ENCODE measurements at places on chromosomes 3 and 15.

DNA sequence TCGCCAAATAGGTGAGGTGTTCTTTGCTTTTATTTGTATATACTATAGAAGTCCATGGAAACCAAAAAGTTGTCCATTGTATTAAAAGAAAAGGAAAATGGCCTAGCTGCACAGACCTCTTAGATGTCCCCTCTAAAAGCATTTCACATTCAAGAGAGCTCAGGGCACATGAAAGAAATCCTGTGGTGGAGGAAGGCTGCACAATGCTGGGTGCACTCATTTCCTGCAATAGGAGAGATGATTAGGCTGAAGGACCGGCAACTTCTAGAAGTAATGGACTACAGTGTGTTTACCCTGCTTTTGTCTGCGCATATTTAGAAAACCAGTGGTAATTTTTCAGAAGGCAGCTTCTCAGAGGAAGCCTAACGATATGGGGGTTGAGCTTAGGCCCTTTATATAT is 25.4 kb downstream of the PPM1L start:
- DNase-seq, result no peak

GRCh38 chr3:25424614-25425013 is 3.4 kb upstream of the RARB start:
- DNase-seq, result no peak

GRCh38 chr15:48880070-48880634 is 2.2 kb downstream of the EID1 start:
- no peak for DNase-seq

DNA sequence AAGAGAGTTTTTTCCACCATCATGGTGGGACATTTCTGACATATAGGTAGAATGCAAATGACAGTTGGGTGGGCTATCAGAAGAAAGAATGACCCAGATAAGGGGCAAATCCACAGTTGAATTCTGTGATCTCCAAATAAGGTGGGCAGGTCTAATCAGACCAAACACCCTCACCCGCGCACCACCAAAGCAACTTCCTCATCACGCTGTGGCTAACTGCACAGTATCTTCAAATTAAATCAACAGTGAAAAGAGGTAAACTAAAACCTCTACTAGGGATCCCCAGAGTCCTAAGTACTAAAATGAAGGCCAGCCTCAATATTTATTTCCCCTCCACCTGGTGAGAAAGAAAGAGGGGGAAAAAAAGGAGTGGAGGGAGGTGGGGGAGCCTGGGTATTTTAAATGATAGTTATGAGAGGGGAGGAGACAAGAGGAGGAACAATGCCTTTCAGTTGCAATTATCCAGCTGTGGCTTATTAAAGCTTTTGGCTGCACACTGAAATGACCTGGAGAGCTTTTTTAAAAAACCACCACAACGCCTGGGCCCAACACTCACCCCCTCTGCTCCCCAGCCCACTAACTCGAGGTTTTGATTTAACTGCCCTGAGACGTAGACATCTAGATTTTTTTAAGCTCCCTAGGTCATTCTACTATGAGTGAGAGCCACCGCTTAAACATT is 61.0 kb downstream of the LRIG1 start:
- no peak for DNase-seq

- no peak for DNase-seq
These were observed 85.2 kb upstream of the PPIB start for GRCh38 chr15:64247906-64248541.

- no peak for DNase-seq
These were observed 262.1 kb downstream of the IGSF11 start for GRCh38 chr3:118772547-118773011.

DNA sequence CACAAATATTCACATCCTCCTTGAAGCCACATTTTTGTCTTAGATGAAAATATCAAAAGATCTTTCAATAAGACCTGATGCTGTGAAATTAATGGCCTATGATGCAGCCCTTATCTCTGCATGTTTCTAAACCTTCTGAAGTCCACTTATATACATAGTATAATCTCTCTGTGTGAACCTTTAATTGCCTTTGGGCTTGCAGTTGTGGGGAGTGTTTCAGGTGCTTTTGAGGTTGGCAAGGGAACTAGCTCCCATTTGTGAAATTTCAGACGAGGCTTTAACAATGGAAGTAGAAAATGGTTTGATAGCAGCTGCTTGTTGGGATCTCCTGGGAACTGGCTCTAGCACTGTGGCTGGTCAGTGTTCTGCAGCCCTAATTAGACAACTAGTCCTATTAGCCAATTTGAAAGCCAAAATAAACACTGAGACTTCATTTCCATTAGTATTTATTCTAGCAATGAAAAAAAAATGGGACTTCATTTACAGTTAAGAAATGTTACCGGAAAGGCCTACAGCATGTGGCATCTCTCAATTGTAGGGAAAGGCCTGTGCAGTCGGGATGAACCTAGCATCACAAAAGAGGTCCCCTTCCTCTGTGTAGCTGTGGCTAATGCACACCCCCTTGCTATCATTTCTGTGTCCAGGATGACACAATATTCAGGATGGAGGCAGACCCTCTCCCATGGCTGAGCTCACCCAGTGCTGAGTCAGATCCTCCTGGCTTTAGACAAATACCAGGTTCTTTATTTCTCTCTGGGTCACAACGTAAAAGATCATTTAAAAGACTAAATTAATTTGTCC is 140.7 kb upstream of the TRIM42 start:
- DNase-seq, result no peak

GRCh38 chr3:47636225-47636624 is 57.6 kb upstream of the CSPG5 start:
- DNase-seq, result no peak

- DNase-seq, result no peak
These were observed 318.8 kb upstream of the CTDSPL start for GRCh38 chr3:37542772-37543449.

GRCh38 chr3:73031573-73032103 is 29.8 kb upstream of the EBLN2 start:
- DNase-seq, result no peak

GRCh38 chr3:128794067-128794768 is 68.2 kb downstream of the RAB7A start:
- DNase-seq, result no peak

- DNase-seq, result no peak
These were observed 13.6 kb upstream of the BAHD1 start for GRCh38 chr15:40427188-40427587.

DNA sequence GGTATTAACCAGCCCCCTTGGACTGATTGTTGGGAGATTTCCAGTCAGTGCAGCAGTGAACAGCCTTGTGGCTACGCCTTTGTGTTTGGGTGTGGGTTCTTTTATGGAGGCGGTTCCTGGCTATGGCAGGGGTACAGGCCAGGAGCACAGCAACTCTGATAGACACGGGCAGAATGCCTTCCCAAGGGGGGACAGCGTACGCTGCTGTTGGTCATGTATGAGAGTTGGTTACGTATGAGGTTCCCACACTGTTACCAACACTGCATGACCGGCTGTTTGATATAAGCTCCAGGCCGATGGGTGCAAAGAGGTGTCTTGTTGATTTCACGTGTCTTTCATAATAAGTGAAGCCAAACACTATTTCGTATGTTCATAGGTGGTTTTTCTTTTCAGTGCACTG is 187.8 kb downstream of the NSMCE3 start:
- no peak for DNase-seq

- DNase-seq, result peak; percentile 24
These were observed 152.3 kb downstream of the IGF1R start for GRCh38 chr15:98800437-98801233.

DNA sequence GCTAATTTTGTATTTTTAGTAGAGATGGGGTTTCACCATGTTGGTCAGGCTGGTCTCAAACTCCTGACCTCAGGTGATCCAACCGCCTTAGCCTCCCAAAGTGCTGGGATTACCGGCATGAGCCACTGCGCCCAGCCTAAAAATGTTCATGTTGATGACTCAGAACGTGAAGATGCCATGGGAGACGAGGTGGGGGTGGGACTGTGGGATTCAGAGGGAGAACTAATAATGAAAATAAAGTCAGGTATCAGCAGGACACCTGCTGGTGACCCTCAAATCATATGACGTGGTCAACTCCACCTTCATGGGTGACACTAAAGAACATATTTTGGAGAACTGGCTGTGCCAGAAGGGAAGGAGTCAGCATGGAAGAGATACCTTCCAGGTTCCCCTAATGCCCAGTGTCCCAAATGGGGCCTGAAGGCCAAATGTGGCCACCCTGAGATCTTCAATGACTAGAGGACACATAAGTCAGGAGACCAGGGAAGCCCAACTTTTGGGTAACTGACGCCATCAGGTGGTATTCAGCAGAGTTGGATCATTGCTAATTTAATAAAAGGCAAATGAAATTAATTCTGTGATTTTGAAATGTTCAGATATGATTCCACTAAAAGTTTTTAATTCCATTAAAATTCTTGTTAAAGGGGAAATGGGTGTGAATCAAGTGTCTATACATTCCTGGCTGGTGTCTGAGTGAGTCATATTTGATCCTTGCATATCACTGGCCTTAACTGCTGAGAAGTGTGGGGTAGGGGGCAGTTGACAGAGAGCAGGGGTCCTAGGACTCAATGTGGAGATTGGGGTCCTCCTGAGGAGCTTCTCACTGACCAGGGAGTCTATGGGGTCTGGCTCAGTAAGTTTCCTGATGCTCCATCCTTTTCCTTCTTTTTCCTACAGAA is 88.6 kb upstream of the GSK3B start:
- peak; percentile 21 for DNase-seq

- DNase-seq, result no peak
These were observed 26.9 kb downstream of the RAB11A start for GRCh38 chr15:65896236-65896635.

- no peak for DNase-seq
These were observed 26.4 kb upstream of the RPS17 start for GRCh38 chr15:82566690-82567089.

Measured in heart right ventricle (tissue), 16 donors.